ENCODE measurements at places on chromosomes 4 and X. TPM values are rescaled to one million over a fixed set of nuclear protein-coding genes. Genes with fewer than 3 reads are reported as not detected.

Gene FAM3A
- 35.5 TPM for total RNA-seq

Gene TLR10
- not detected for total RNA-seq

Gene HSFX4
- not detected for total RNA-seq

Gene DSPP
- total RNA-seq, result not detected

Gene ADH7
- not detected for total RNA-seq

Gene ACSL1
- 29.7 TPM for total RNA-seq

Gene MAGEA2
- not detected for total RNA-seq

Gene BRCC3
- total RNA-seq, result 22.0 TPM

Gene GLRA3
- not detected for total RNA-seq

Gene AREG
- 5.9 TPM for total RNA-seq

Gene ELF2
- total RNA-seq, result 44.0 TPM

Gene GPRIN3
- 0.58 TPM for total RNA-seq

All from regular cardiac myocyte (primary cell).